CD4-positive, alpha-beta T cell treated with Interleukin-12 subunit alpha and Interleukin-12 subunit beta, for 1 hour (primary cell): ENCODE measurements at places on chromosomes 6 and 20.

GRCh38 chr20:17494201-17494600 lies 37.0 kb downstream of the BFSP1 start:
- no peak for DNase-seq

GRCh38 chr20:51156041-51156982 lies 133.4 kb upstream of the KCNG1 start:
- no peak for DNase-seq

GRCh38 chr20:38271608-38272120 lies 11.1 kb upstream of the KIAA1755 start:
- DNase-seq: no peak

DNA sequence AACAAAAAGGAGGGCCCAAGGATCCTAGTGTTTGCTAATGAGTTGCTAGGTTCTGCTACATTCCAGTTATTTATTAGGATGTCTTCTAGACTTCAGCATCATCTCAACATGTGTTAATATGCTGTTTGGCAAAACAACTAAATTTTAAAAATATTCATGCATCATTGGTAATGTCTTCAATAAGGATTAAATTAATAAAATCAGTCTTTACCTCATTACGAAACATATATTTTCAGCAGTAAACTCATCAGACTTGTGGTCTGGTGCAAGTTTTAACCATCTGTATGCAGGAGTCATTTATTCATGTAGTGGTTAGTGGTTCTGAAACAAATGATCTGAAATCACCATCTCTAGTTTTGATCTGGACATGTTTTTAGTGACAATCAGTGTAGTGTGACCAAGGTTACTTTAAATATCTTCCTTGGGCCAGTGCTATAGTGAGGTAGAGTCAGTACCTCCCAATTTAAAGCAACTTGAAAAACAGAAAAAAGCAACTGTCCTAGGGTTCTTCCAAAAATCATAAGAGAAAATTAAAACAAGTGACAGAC lies 85.0 kb upstream of the KCNK16 start:
- DNase-seq: no peak

DNA sequence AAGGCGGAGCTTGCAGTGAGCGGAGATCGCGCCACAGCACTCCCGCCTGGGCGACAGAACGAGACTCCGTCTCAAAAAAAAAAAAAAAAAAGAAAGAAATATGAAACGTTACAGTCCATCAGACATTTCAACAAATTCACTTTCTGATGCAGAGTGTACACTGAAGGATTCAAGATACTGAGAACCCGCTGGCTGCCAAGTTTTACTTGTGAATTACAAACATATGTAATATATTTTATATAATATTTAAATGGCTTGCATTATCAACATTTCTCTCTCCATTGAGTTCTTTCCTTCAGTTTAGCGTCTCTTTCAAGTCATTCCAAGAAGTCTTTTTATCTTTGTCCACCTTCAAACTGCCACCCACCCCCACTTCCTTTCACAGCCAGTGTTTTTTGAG lies 240.9 kb upstream of the RNF217 start:
- DNase-seq: no peak

GRCh38 chr6:32190911-32191677 lies 1.1 kb upstream of the PBX2 start:
- no peak for DNase-seq

DNA sequence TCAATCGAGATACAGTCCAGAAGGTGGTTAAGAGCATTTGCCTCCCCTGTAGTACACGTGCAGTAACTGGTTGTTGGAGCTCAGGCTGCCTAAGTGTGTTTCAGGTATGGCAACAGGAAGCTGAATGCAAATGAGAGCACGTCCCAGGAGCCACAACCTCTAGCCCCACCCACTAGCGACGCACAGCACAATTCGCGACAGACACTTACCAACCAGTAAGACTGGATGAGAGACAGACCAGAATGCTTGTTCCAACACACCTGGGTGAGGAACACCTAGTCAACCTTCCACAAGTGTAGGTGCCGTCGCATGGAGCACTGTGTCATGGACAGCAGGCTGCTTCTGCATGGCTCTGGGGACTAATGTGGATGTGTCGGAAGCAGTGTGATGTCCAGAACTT lies 7.2 kb upstream of the SERPINB1 start:
- peak; percentile 77 for DNase-seq

DNA sequence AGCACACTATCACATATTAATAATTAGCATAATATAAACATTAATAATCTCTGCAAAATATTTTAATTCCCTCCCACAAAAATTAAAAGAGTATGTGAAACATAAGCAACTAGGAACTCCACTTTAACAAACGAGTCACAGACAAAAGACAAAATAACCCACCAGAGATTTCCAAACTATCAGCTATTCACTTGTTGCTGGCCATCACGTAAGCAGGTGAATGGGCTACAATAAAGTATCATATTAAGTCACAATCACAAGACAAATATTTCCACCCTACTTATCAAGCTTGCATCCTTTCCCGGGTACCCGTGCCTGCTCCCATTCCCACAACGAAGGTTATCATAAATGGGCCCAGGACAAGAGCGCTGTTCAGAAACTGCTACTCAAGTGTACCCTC lies 2.5 kb downstream of the HDAC2 start:
- no peak for DNase-seq

GRCh38 chr20:63606686-63607085 lies 20.2 kb downstream of the GMEB2 start:
- DNase-seq: no peak

DNA sequence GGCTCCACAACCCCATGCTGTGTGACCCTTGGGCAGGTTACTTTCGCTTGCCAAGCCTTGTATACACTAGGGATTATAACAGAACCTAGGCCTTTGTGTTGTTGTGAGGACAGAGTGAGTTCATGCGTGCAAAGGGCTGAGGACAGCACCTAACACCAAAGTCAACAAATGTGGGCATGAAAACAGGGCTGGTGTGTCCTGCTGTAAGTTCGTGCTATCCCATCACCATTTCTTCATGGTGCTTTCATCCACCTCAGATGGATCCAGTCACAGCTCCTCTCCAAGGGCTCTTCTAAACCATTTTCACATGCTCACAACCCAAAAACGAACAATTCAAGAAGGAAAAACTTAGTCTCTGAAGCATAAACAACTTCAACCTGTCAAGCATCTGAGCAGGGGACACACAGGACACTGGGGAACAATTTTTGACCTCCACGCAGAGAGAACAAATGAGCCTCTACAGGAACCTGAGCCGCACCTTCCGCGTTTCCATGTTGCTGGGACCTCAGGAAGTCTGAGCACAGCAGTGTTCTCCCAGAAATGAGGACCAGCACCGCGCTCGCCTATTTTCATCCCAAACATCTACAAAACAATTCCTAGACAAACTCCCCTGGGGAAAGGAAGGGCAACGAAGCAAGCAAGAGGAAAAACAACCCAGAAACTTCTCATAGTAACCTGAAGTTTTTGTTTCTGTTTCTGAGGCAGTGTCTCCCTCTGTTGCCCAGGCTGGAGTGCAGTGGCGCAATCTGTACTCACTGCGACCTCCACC lies 3.1 kb downstream of the LRP11 start:
- DNase-seq: no peak

DNA sequence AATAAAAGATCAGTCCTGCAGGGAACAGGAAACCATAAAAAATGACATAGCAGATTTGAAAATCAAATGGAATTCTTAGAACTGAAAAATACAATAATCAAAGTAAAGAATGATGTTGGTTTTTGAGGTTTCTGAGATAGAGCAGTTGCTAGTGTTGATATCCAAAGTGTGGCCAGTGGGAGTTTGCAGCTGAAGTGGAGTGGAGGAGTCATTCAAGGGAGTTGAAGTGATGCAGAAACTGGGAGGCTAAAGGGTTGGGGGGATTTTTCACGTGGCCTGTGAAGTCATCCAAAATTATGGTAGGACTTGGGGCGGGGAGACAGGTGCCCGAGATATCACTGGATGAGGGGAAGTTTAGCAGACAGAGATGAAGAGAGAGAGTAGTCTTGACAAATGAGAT lies 123.6 kb downstream of the CDC5L start:
- DNase-seq: no peak

DNA sequence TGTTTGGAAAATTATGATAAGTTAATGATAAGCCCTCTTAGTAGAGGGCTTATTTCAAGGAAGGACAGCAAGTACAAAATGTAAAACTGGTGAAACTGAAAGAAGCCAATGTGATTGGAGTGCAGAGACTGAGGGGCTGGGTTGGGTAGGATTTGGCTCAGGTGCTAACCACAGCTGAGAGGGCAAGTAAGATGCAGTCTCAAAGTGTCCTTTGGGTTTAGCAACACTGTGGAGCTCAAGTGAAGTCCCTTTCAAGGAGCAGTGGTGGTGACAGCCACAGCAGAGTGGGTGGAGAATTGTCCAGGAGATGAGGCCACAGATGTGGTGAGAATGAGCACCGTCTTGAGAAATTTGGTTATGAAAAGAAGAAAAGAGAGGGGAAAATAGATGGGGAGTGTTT lies 181.4 kb downstream of the AKAP7 start:
- DNase-seq: no peak

DNA sequence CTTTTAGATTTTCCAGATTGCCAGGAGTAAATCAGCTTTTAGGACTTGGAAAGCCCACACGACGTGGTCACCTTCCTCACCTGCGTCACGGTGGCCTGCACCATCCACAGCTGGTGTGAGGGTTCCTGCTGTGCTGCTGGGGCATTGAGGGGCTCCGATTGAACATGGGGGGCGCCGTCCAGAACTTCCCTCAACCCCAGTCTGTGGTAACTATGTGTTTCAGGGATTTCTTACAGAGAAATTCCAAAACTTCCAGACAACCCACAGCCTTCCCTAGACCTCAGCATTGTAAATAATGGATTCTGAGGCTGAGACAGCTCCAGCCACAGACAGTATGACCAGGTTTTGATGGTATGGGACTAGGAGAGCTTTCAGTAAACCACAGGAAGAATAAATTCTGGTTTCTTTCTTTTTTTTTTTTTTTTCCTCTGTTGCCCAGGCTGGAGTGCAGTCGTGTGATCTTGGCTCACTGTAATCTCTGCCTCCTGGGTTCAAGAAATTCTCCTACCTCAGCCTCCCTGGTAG lies 46.7 kb upstream of the IRF4 start:
- DNase-seq: no peak

GRCh38 chr6:125639466-125640020 lies 109.9 kb upstream of the HEY2 start:
- no peak for DNase-seq

DNA sequence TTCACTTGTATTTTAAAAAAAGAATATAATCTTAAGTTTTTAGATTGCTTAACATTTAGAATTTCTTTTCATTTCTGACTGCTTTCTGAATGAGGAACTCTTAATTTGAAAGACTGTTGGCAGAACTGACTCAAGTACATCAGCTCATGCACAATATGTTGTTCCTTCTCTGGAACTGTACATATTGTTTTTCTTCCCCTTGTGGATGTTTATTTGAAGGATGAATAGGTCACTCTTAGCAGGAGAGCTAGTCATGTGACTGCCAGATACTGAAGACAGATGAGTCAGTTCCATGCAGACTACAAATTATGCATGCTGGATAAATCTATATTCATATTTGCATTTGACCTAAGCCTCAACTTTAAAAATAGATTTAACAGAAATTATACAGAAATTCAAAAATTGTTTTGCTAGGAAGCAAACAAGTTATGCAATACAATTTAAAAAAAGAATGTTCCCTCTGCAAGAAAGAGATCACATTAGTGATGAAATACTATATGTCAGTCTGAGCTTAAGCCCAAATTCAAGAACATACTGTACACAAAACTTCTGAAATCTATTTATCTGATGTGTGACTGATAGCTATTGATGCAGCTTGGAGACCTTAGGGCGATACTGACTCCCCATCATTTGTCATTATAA lies 1274.9 kb upstream of the GJE1 start:
- no peak for DNase-seq

- no peak for DNase-seq
Observed at GRCh38 chr6:53151676-53152075, 3.0 kb upstream of the GCM1 start.

DNA sequence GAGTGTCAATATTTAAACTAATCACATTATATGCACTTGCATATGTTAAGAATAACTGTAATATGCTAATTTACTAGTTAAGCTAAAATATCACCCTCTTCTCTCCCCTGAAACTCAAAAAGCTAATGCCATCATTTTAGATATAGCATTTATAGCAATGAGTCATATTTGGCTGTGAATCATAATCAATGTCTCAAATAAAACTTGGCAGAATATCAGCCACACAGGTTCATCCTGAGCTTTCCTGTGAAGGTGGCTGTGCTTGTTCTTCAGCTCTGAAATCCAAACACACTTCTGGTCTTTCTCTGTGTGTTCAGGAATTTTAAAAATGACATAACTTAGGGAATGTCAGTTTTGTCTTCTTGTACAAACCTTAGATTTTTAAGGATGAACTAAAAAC lies 12.8 kb upstream of the PNRC1 start:
- DNase-seq: no peak

- no peak for DNase-seq
Observed at GRCh38 chr6:146884728-146885127, 286.0 kb downstream of the ADGB start.

DNA sequence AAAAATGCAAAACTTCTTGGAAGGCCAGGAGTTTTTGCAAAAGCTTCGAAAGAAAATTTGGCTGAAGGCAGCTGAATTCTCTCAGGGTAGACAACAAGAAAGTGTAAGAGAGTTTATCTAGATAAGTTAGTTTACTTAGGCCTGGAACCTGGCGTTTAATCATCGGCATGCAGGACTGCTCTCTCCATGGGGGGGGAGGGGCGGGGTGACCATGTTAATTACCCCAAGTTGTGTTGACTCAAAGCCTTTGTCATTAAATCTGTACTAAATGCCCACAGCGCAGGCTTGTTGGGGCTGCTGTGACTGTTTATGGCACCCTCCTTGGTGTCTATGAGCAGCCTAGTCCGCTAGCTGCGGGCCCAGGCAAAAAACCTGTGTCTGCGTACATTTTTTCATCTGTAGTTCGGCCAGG lies 20.1 kb upstream of the ZNF451 start:
- DNase-seq: no peak

DNA sequence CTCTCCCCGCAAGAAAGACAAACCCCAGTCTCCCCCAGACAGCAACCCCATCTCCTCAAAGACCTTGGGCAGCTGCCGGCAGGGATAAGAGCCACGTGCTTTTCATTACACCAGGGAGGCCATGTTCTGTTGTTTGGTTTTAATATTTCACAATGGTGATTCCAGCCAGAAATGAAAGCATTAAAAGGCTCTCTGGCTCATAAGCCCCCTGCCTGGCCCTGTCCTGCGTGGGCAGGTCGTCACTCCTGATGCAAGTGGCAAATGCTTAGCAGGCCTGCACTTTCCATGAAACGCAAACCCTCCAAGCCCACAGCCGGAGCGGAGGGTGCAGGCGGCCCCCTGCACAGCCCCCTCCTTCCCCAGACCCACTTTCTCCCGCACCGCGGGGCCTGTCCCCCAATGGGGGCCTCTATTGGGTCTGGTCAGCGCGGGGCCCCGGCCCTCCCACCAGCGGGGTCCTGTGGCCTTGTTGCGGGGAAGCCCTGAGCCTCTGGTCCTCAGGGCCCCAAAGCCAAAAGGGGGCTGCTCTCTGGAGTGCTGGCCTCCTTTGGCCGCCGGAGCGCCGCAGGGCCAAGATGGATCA lies 77.2 kb downstream of the TMEM242 start:
- DNase-seq: no peak
